ENCODE measurements at places on chromosomes 4 and X.

GRCh38 chr4:2451036-2451520 lies 17.8 kb upstream of the RNF4 start:
- no peak for DNase-seq

DNA sequence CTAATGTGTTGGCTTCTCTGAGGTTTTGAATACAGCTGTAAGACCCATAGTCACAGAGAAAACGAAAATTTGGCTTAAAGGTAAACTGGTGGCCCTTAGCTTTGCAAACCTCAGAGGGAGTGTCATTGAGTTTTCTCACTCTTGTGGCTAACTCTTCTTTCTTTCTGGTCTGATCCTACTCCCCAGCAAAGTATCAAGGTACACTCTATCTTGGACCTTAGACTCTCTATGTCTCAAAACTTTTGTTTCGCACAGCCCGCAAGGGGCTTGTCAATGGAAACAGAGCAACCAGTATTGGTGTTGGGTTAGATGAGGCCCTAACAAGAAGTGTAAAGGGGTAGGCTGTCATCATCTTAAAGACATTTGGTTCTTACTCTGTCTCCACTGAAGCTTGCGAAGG lies 19.8 kb downstream of the APOO start:
- no peak for DNase-seq

GRCh38 chr4:12889054-12889453 lies 595.1 kb downstream of the RAB28 start:
- DNase-seq: no peak

GRCh38 chr4:112083587-112084347 lies 61.5 kb upstream of the FAM241A start:
- DNase-seq: no peak

GRCh38 chrX:148620023-148620422 lies 119.6 kb downstream of the AFF2 start:
- DNase-seq: no peak

DNA sequence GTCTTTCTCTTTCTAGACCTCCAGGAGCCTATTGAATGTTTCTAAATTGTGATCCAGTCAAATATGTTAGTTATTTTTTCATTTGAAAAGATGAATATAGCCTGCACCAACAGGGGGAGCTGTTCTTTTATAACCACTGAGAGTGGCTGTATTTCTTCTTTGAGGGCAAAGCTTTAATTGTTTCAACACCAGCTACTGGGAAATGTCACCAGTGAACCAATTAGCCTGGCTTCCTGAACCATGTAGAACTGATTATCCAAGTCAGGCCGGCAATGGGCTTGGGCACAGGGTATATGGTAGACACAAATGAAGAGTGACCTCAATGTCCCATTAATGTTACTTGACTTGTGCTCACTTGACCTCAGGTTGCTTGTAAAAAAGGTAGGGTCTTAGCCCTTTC lies 4.8 kb upstream of the DAPP1 start:
- DNase-seq: no peak

DNA sequence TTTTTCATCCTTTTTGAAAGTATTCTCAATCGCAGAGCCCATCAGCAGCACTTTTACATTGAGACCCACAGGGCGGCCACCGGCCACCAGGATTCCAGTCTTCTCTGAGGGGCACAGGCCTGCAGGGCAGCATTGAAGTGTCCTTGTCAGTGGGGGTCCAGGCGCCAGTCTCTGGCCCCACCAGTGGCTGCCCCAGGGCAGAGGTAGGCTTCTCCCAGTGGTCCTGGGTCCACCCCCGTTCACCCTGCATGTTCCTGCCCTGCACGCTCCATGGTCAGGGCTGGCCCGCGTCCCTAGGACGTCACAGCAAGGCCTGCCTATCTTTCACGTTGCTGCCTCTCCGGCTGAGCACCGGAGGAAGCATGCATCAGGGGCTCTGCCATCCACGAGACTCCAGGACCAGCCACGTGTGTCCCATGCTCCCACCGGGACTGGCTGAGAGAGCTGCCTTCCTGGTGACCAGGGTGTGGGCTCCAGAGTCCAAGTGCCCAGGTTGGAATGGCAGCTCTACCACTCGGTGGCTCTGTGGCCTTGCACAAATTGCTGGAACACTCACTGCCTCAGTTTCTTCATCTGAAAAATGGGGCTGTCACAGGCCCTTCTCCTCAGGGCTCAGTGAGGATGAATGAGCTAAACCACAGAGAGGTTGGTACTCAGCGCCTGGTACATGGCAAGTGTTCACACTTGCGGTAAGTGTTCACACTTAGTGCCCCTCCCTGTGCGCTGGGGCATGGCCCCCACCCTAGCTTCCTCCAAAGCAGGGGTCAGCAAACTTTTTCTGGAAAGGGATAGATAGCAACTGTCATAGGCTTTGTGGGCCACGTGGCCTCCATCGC lies 30.7 kb upstream of the JAKMIP1 start:
- DNase-seq: no peak

DNA sequence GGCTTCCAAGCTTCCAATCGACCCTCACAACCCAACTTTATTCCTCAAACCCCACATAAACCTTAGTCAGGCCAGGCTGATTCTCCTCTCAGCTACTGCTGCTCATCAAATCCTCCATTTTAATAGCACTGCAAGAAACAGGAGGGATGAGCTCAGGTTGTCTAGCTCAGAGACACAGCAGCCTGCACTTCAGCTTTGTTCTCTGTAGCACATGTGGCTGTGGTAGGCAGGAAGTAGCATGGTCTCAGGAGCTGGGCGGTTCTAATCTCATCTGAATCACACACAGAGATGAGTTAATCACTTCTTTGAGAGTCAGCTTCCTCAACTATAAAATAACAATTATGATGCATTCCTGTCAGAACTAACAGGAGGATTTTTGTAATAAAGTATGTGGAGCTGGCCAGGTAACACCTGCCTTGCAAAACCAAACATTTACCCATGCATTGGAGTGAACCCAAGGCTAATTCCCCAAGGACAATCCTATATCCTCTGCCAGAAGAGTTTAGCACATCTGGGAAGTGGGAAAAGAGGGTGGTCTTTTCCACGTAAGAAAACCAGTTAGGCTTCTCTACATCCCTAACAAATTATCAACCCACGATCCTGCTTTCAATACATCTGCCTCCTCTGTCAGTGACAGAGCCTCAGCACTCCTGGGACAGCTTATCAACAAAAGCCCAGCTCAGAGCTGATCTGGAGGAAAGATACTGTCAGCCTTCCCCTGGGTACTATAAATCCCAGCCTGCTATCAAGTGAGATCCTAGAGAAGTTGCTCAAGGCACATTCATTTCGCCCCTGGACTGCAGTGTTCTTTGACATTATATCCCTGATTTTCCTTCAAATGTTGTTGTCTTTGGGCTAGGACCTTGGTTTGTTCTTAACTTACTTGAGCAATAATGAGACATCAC lies 32.8 kb downstream of the ELOVL6 start:
- DNase-seq: peak; percentile 40

- no peak for DNase-seq
These were observed 79.4 kb upstream of the EFNB1 start for GRCh38 chrX:68749426-68749825.

DNA sequence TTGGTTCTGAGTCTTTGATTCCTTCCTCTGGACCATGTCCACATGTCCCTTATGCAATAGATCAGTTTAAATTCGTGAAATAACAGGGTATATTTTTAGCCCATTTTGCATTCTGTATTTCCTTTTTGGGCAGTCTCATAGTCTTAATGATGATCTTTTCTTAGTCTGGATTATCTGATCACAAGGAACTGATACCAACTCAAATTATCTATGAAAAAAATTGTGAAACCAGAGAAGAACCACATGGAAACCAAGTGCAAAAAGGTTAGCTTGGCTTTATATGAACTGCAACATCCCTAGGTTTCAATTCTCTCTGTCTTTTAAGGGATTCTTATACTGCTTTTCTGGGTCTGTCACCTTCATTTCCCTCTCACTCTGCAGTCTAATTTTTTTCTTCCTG lies 608.6 kb upstream of the AADAT start:
- DNase-seq: no peak

- DNase-seq: no peak
These were observed 10.7 kb downstream of the SLC39A8 start for GRCh38 chr4:102334624-102335023.

Measured in activated gamma-delta T cell treated with anti-CD3 and anti-CD28 coated beads, Interleukin-2, amount 50 U/mL, for 16 hours (primary cell).